Right ventricle myocardium inferior (tissue), 1 donor: ENCODE measurements at places on chromosomes 5 and 9. TPM values are rescaled to one million over a fixed set of nuclear protein-coding genes. Genes with fewer than 3 reads are reported as not detected.

GRCh38 chr5:76571559-76571958, 51.6 kb downstream of the F2RL2 start:
- no peak for DNase-seq

- DNase-seq: no peak
Observed at GRCh38 chr5:16773991-16774390, 157.2 kb upstream of the RETREG1 start.

DNA sequence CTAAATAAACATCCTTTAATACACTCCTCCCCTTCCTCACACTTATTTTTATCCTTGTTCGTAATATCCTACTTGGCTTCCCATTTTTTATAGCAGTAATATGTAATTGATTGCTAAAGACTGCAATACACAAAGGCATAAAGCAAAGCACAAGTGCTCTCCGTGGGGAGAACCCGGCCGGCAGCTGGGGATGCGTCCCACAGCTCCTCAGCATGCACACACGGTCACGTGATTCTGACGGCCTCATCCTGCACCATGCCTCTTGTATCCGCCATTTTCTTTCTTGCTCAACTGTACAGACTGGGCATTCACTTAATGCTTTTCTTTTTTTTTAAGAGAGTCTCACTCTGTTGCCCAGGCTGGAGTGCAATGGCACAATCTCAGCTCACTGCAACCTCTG, 2.8 kb downstream of the BRD3OS start:
- DNase-seq: peak; percentile 64

DNA sequence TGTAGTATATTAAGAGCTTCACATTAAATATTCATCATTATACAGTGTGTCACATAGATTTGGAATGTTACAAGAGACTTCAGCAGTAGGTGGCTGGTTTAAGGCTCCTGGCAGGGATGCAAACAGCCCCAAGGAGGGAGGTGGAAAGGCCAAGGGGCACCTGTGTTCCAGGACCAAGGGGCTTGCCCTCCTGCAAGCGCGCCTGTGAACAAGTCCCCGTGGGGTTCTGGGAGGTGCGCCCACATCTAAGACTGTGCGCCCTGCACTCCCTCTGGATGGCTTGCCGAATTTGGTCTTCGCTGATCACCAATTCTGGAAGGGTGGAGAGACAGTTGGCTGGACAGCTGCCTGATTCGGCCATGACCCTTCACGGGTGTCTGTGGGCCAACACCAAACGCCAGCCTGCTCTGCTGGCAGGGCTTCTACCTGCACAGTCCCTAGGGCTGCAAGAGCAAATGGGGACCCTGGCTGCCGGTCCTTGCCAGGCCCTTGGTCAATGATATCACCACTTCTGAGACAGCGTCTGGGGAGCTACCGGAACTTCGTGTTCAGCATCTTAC, 12.1 kb upstream of the SLC25A51 start:
- DNase-seq: peak; percentile 53

DNA sequence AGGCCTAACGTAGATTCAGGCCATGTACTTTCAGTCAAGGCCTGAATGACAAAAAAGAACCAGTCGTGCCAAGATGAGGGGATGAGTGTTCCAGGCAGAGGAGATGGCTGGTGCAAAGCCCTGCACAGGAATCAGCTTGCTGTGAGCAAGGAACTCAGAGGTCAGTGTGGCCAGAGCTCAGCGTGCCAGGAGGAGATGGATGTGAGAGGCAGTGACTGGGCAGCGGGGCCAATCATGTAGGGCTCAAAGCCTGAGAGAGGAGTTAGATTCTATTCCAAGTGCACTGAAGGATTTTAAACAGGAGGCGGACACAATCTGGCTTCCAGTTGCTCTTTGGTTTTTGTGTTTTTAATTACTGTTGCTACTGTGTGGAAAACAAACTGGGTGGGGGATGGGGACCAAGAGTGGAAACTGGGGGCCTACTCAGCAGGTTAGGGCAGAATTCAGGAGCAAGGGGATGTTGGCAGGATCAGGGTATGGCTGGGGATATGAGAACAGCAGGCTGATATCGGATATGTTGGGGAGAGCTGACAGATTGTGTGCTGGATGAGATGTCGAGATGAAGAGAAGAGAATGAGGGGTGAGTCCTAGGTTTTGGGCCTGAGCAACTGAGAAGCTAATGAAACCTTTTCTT, 64.3 kb downstream of the ANGPTL2 start:
- DNase-seq: peak; percentile 68

- DNase-seq: no peak
Observed at GRCh38 chr9:91291866-91292265, 69.9 kb downstream of the AUH start.

DNA sequence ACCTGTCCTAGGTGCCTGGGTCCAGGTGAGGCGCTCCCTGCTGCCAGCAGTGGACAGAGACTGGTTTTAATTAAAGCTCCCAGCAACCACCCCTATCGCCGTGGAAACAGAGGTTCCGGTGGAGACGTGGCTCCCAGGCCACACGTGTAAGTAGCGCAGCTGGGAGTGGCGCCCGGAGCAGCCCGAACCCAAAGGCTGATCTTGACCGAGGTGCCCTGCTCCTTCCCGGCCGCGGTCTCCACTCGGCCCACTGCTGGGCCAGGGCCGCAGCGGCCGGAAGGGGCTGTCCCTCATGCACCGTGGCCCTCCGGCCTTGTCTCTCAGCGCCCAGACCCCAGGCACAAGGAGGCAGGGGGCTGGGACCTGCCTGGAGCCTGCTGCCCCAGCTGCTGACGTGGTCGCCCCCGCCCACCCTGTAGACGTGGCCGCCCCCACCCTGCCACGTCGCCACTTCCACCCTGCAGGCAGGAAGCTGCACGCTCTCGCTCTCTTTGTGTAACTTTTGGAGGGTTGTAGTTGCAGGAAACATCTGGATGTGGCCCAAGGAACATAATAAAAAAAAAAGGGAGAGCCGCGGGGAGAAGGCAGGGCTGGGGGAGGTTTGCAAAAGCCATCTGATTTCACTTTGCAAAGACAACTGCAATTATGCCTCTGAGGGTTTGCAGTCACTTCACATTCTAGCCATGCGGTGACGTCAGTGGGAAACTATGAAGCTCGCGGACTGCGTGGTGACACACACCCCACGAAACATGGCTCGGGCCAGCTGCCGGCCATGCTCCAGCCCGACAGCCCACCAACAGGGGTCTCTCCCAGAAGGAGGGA, 129.9 kb downstream of the RXRA start:
- DNase-seq: peak; percentile 93

DNA sequence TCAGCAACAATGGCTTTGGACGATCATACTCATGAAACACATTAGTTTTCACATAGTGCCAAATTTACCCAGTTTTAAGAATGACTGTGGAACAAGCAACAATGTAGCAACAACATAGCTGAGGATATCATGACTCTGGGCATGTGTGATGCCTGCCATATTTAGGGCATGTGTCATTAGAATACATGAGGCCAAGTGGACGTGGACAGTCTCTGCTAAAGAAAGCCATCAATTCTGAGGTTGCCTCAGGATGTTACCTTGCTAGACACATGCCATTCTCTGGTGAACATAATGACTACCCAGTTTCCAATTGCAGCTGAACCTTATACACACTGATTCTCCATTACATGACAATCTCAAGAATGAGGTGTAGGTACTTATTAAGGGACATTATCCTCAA, 103.3 kb upstream of the ADAMTS19 start:
- no peak for DNase-seq

- no peak for DNase-seq
Observed at GRCh38 chr5:68245319-68245718, 29.8 kb downstream of the PIK3R1 start.

DNA sequence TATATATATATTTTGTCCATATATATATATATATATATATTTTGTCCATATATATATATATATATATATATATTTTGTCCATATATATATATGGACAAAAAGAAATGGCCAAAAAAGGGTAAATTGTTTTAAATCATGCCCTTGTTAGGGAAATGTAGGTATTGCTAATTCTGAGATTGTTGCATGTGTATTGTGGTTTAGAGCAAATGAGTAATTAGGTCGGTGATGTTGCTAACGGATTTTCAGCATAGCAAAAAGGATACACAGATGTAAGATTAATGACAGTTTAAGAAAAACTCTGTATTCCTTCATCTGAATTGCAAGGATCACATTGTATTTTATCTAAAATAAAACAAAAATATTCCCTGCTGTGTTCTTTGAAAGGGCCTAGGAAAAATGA, 40.2 kb downstream of the OSTF1 start:
- DNase-seq: no peak

- DNase-seq: no peak
Observed at GRCh38 chr9:117480253-117480652, 65.4 kb upstream of the ASTN2 start.

DNA sequence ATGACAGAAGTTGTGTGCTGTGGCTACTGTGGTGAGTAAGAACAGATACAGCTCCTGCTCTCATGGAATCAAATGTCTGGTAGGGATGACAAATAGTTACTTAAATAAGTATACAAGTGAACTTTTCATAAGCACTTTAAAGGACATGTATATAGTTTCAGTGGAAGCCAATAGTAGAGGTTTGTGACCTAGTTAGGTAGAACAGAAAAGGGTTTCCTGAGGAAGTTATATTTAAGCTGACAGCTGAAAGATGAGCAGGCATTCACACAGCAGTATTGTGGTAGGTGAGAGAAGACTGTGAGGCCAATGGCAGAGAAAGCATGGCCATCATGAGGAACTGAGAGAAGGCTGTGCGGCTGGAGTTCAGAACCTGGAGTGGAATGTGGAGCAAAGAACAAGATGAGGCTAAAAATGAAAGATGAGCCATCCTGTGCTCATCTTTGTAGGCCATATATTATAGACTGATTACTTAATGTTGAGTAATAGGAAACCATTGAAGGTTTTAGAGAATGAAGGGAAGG, 15.4 kb downstream of the FAM174A start:
- DNase-seq: no peak

GRCh38 chr9:97851446-97851883, 1.6 kb upstream of the FOXE1 start:
- DNase-seq: no peak

FOXD4L3 gene
- not detected for total RNA-seq

PCDHB15 gene
- 5.8 TPM for total RNA-seq

MAST4 gene
- 39.6 TPM for total RNA-seq
